ENCODE measurements at places on chromosomes 12 and 14.

- no peak for DNase-seq
These were observed 1.8 kb downstream of the VRK1 start for GRCh38 chr14:96798956-96799355.

DNA sequence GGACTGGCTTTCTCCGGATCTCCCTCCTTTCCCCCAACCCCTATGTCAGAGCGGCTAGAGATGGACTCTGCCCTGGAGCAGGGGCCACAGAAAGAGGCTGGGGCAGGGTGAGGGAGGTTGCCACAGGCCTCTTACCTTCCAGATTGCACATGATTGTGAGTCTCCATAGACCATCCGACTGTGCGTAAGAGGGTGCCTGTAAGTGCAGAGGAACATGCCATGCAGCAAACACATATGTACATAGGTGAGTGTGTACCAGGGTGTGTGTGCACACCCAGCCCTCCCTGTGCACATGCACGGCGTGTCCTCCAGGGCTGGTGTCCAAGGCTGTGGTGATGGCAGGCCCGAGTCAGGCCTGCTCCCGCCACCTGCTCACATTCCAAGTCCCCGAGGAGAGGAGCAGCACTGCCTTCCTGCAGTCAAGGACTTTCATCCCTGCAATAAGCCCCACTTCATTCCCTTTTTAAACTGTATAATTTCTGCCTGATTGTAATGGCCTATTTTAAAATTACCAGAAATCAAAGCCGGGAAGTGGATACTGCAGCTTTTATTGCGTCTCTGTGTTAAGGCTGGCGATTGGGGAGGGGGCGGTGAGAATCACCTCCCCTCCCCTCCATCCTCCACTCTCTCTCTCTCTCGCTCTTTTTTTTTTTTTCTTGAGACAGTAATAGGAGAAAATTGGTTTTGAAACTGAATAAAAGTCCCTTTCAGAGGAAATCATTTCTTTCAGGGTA lies 28.5 kb downstream of the FAM222A start:
- no peak for DNase-seq

- DNase-seq: no peak
These were observed 34.6 kb downstream of the BEGAIN start for GRCh38 chr14:100552524-100553125.

DNA sequence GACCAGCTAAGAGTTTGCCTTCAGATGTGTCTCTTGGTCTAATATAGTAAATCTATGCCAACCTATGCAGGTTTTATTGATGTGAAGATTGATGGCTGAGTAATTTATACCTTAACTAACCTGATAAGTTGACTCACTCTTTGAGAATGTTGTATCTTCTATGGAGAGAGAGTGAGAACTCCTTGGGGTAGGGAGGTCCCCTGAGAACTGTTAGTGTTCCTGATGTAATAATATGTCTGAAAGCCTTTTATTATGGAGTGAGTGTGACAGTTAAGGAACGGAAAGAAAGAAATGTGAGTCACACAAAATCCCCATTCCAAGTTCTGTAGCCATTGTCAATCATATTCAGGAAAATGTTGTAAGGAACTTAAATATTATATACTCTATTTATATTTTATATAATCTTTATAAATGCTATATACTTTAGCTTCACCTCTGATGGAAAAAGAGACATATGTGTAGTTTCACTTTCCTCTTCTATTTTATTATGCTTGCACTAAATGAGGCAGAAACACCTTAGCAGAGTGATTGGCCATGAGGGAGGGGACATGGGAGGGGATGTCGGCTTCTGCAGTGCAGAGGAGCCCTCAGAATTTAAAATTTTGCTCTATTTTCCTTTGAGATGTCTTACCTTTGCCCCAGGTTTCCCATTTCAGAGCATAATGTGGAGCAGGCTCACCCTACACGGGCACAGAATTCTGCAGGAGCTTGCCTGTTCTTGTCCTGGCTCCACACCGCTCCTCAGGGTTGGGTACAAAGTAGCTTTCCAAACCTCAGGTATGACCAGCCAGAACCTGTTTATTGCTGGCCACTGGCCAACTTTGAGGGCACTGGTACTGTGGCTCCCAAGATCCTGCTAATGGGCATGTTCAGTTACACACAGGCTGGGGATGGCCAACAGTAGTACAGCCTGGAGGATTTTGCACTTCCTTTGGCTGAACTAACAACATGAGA lies 57.7 kb downstream of the ARF6 start:
- DNase-seq: no peak

- DNase-seq: no peak
These were observed 303.9 kb downstream of the NOVA1 start for GRCh38 chr14:26293909-26294308.

GRCh38 chr12:131830914-131831571 lies 2.9 kb downstream of the MMP17 start:
- peak; percentile 18 for DNase-seq

DNA sequence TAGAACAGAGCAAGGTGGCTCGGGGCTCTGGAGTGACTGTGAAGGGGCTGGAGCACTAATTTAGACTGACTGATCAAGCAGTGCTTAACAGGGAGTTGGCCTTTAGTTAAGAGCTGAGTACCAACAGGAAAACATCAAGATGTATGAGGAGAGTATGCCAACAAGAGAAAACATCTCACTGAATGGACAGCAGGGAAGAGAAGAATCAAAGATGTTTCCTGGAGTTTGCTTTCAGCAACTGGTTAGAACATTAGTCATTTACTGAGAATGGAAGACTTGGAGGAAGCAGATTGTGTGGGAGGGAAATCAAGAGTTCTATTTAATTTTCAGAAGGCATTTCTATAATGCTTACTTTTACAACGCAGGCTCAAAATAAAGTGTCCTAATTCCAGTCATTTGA lies 259.3 kb downstream of the ADAMTS20 start:
- no peak for DNase-seq

GRCh38 chr12:41514021-41514777 lies 326.1 kb downstream of the PDZRN4 start:
- DNase-seq: no peak

DNA sequence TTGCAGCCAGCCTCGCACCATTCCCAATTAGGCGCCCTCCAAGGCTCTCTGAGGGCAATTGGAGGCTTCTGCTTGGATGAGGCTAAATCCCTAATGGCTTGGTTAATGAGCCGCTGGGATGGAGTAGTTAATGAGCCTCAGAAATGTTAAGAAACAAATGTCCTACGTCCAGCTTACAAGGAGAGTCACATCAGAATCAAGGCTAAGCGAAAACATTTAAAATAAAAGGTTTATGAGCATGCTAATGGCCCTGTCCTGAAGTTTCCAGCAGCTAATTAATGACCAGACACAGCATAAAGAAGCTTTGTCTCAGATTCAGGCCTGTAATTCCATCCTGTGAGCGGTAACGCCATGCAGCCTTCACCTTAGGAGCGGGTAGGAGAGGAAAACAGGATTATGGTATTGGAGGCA lies 200.7 kb upstream of the BCL2L14 start:
- DNase-seq: no peak

DNA sequence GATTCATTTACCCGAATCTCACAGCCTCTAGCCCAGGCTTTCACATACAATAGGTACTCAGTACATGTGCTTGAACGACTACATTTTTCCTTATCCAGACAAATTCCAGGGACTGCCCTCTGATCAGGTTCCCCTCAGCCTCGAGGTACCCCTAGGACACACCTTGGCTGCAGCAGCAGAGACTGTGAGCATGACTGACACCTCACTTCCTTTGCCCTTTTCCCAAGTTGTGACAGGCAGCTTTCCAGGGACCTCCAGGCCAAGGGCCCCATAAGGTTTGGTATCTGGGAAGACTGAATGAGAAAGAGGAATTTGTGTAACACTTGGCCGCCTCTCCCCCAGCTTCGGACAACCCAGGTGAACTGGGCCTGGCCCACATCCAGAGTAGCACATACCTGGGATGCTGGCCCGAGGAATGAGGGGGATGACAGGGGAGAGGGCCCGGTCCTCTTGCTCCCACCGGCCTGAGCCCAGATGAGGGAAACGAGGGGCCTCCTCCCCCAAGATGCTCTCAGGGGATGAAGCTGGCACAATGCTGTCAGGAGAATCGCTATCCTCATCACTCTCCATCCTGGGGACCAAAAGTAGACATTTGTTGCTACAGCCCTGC lies 10.2 kb upstream of the PRKAG1 start:
- DNase-seq: no peak

GRCh38 chr12:89525824-89526770 lies at the start of gene POC1B:
POC1B (minus strand) TSS chr12:89526047; CDS start chr12:89525895, 152 bp downstream.
- peak; percentile 65 for DNase-seq

DNA sequence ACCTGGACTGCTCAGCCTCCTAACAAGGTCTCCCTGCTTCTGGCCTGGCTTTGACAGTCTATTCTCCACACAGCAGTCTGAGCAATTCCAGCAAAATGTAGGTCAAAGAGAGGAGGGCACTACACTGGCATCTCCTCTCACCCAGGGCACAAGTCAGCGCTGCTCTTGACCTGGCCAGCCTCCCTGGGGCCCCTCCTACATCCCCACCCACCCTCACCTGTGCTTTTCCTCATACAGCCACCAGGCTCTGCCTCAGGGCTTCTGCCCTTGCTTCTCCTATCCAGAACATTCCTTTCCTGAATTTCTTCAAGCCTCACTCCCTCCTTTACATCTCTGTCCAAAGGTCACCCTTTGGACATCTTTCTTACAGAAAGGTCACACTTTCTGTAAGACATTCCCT lies 33.7 kb downstream of the GALNT4 start:
- no peak for DNase-seq

DNA sequence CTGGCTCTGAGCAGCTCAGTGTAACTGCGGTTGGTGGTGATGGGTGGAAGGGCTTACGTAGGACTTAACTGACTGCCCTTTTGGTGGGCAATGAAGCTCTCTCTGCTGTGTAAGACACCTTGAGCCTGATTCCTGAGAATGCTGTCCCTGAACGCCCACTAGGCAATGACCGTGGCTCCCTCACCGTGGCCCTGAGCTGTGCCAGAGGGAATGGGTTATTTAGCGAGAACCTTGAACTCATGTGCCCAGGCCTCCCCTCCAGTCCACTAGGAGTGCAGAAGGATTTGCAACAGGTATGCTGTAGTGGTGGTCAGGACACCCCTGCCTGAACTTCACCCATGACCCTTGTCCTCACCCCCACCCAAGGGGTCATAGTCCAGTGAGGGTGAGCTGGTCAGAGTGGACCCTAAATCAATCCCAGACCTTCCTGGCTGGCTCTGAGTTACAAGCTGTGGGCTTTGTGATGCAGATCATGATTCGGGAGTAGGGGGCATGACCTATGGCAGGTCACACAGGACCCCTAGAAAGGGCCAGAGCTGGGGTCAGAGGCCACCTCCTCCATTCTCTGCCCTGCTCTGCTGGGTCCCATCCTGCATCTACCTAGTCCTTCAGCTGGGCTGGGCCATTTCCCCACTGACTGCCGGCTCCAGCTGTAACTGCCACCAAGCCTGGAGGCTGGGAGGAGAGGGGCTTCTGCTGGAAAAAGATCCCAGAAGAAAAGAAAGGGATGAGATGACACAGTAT lies 14.5 kb upstream of the ANKRD33 start:
- no peak for DNase-seq

DNA sequence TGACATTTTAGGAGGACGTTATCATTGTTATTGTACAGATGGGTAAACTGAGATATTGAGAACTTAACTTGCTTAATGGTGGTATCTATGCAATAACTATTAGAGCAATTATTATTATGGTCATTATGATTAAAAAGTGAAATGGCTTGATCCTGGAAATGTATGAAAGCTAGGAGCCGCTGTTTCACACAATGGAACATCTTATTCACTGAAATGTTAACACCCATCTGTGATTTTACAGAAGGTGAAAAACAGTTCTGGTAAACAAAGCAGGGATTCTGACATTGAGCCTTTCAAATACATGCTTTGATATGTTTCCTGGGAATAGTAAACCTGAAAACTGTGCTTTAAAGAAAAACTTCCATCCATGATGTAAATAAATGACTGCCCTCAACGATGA lies 261.4 kb downstream of the BTG1 start:
- DNase-seq: no peak

- DNase-seq: no peak
These were observed 771 bp downstream of the OTX2 start for GRCh38 chr14:56809270-56810146.

DNA sequence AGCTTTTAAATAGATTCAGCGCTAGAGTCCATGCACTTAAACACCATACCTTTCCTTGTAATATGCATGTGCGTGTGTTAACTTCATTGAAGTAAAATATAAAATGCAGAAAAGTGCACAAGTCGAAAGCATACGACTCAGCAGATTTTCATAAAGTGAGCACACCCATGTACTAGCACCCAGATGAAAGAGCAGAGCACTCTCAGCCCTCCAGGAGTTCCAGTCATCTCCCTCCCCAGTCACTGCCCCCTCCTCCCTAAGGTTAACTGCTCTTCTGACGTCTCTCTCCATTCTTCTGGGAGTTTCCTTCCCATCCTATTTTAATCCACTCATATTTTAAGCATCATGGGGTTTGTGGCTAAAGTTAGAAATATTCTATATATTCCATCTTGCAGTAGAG lies 20.2 kb downstream of the RDH12 start:
- DNase-seq: no peak

DNA sequence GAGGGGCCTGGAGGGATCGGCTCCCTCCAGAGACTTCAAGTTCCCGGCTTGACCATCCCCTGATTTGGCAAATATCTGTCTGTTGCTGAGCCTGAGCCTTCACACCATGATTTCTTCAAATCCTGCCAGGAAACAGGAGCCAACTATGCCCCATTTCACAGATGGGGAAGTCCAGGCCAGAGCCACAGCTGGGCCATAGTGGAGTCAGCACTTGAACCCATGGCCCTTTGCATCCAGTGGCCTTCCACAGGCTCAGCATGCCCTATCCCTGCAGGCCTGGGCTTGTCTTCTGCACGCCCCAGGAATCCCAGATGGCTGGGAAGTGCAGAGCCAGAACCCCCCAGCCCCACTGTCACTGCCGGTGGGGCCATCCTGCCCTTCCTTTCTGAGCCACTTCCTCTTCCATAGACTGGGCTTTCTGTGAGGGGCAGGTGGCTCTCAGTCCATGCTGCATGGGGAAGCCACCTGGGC lies 44.9 kb downstream of the CYP46A1 start:
- DNase-seq: no peak

- peak; percentile 66 for DNase-seq
These were observed 67.4 kb downstream of the LGMN start for GRCh38 chr14:92680781-92681650.

- DNase-seq: no peak
These were observed 151.3 kb upstream of the DCN start for GRCh38 chr12:91333966-91334365.

GRCh38 chr14:101467181-101467926 lies 93.9 kb upstream of the DIO3 start:
- no peak for DNase-seq
